ENCODE measurements at places on chromosomes 7 and 10.

DNA sequence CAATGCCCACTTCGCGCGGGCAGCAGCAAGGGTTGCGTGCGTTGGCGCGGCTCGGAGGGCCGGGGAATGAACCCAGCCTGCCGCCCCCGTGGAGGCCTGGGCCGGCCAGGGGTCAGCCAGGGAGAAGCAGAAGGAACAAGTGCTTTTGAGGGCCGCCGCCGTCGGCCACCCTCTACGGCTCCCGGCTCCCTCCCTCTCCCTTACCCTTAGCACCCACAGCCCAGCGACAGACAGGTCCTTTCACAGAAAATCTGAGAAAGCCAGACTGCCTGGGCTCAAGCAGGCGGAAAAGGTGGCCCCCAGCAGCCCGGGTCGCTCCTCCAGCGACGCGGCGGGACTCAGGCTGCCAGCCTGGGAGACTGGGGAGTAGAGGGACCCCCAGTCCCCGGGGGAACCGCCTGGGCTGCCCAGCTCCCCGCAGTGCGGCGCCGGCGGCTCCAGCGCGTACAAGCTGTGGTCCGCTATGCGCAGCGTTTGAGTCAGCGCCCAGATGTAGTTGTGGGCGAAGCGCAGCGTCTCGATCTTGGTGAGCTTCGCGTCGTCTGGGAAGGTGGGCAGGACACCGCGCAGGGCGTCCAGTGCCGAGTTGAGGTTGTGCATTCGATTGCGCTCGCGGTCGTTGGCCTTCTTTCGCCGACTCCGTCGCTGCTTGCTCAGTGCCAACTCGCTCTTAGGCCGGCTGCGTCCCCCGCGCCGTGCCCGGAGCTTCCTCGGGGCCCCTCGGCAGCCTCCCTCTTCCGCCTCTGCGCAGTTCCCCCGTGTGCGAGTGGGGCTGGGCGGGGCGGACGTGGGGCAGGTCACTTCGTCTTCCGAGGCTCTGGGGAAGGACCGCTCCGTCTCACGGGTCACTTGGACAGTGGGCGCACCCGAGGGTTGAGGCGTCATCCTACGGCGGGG, 815 bp downstream of the NEUROG3 start:
- DNase-seq: no peak

- DNase-seq: no peak
These were observed 102.1 kb downstream of the POLL start for GRCh38 chr10:101485681-101486554.

DNA sequence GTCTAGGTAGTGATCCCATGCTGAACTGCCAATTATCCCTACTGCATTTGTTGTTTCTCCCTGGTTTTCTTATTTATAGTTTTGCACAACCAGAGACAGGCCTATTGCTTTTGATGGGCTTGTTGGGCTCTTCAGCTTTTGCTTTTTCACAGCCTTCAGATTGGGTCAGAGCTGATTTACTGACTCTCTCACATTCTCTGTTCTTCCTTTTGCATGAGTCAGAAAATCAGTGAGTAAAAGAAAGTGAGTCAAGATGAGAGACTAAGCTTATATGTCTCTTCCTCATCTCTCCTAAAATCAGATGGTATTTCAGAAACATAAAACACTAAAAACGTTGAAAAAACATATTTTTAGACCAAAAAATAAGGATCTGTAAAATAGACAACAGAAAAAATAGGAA, 1135.4 kb downstream of the XPNPEP1 start:
- no peak for DNase-seq

DNA sequence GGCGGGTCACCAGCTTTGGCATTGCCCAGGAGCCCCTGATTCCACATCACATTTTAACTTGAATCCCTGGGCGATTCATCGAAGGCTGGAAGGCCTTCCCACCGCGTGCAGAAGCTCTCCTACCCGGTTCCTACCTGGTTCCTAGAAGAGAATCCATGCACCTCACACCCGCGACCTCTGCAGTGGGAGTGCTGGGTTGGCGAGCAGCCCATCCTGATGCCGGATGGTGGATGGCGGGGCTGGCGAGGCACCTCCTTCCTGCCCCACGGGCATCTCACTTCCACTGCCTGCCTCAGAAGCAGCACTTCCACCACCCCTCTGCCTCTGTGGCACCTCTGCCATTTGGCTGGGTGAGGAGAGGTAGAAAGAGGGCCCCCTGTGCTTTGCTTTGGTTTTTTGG, 32.0 kb downstream of the NUB1 start:
- DNase-seq: no peak

GRCh38 chr10:86178401-86179152, 188.0 kb downstream of the GRID1 start:
- DNase-seq: no peak

DNA sequence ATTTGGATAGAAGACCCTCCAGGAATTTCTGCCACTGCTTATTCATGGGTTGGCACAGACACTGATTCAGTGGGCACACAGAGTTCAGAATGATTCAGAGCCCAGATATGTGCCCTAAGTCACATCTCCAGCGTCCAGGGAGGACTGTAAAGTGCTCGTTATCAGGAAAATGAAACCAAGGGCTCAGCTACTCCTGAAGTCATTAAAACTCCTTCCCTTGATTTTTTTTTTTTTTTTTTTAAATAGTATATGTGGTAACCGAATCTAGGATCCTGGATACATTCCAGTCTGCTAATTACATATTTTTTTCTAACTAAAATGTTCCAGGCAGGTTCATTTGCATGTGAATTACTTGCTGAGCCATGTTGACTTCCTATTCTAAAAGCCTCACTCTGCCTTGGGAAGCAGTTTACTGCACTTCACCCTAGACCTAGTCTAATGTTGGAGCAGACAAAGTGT, 34.7 kb downstream of the MET start:
- DNase-seq: no peak

DNA sequence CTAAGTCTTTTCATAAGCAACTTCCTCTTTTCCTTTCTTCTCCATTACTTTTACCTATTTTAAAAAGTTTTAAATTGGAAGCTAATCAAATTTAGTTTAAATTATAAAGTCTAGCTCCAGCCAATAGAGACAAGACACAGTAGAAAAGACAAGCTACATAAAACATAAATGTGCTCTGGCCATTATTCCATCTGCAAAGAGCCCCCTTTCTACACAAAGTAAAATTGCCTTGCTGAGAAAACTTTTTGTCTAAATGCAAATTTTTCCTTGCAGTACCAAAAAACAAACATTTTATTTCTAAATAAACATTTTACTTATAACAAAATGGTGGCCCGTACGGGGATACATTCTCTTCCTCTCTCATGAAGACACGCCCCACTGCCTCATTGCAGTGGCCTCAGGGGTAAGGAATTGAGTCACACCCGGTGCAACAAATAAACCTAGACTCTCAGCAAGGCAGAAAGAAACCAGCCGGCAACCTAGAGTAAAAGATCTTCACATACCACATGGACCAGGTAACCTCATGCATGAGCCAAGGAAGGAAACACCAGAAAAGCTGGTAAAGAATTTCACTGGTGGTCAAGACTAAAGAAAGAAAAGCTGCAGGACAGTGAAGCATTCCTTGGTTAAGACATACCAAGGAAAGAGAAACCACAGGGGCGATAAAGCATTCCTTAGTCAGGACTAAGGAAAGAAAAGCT, 71.6 kb upstream of the ZNF746 start:
- DNase-seq: no peak
